CD4-positive, alpha-beta T cell treated with Interferon gamma for 1 hour (primary cell): ENCODE measurements at places on chromosomes 12 and 14.

DNA sequence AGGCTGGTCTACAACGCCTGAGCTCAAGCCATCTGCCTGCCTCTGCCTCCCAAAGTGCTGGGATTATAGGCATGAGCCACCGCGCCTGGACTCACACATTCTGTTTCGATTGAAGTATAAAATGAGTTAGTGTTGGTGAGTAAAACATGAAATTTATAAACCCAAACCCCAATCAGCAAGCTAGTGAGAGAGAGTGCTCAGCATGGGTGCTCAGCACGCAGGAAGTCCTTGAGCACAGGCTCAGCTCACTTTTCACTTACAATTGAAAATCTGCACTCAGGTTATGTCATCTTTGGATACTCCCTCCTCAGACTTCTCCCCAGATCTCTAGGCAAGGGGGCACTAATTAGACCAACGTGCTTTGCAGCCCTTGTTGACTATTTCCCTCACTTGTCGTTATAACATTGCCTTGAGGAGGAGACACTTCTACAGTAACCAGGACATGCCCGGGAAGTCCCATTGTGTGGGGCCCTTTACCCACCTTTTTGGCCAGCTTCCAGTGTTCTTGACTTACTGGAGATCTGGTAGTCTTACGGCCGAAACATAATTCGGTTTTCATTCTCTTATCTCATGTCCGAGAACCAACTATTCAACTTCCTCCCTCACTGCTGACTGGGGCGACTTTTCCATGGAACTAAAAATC, 68.5 kb upstream of the AMN1 start:
- DNase-seq = peak; percentile 10

DNA sequence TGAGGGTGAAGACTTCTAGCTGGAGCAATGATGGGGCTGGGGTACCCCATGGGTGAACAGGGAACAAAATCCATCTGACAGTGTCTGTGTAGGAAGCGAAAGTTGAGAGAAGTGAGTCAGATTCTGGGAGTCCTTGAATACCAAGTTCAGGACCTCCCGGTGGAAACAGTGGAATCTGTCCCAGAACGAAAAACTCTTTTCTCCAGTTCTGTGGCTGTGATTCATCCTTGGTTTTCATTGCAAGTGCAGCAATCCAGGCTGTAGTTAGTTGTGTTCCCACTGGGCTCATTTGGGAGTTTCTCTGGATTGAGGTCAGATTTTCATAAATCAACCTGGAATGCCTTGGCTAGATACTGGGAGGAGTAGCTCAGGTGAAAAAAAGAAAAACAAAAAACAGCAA, 120.7 kb downstream of the C12orf75 start:
- no peak for DNase-seq

GRCh38 chr12:94718114-94718513, 67.8 kb upstream of the TMCC3 start:
- DNase-seq = no peak

- DNase-seq = no peak
Observed at GRCh38 chr14:68924186-68925158, 54.6 kb downstream of the ACTN1 start.

GRCh38 chr14:78319887-78320635, 149.9 kb downstream of the NRXN3 start:
- no peak for DNase-seq

- no peak for DNase-seq
Observed at GRCh38 chr14:75610834-75611233, 32.4 kb downstream of the FLVCR2 start.

DNA sequence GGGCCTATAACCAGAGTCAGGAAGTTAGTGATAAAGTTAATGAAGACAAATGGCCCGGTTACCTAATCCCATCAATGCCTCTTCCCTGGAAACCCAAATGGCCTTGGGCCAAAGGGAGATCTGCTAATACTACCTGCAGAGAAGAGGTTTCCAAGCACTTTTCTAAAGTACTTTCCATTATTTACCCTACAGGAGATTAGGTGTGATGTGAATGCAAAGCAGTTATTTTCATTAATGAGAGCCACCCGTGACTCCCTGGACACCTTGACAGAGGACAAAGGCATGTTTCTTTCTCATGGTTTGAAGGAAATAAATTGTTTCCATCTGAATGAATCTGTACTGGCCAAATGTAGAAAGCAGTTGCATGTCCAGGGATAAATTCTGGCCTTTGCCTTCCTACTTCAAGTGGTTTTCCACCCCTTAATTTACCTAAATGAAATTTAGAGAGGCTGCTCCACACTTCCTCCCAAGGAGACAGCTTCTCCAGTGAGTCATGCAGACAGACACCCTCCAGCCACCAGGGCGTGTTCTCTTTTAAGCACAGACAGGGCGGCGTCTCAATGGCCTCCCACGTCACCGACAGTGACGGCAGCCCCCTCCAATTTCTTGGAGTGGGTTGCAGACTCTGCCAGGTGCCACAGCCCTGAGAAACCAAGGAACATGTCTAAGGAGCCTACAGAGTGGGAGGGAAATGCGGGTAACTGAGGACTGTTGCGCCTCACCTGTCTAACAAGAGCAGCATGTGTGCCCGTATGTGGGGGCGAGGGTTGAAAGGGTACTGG, 43.9 kb upstream of the GNPNAT1 start:
- no peak for DNase-seq

- no peak for DNase-seq
Observed at GRCh38 chr14:64868379-64868778, 11.3 kb downstream of the SPTB start.

GRCh38 chr14:80544366-80544765, 333.1 kb upstream of the DIO2 start:
- DNase-seq = no peak

DNA sequence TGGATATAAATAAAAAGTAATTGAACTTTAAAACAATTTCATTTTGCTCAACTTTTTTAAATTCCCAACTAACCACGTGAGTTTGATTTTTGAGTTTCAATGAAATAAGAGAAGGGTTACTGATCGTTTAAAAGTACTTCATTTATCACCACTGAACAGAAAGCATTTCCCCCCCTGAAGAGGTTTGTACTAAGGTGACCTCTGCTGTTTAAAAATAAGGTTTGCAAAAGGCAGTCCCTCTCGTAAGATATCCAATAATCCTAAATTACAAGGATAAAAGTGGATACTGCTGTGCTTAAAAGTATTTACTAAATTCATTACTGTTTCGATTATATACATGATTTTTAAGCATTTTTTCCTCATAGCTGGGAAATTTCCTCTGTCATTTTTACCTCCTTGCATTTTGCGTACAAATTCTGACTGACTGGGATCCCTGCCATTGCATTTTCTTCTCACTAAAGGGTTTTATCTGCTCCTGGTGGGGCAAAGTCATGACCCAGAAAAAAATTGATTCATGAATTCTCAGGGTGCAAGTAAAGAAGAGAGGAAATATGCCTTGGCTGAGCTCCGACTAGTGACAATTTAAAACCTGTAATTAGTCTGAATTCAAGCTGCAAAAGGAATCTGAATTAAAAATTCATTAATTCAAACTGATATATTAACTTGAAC, 463.8 kb downstream of the PRKD1 start:
- DNase-seq = no peak
